Left ventricle myocardium superior (tissue), 1 donor: ENCODE measurements at places on chromosomes 7 and 10. TPM values are rescaled to one million over a fixed set of nuclear protein-coding genes. Genes with fewer than 3 reads are reported as not detected.

The SDK1 gene
- 2.5 TPM for total RNA-seq

The EGFR gene
- total RNA-seq = 11.2 TPM

The IDI2 gene
- total RNA-seq = not detected

DNA sequence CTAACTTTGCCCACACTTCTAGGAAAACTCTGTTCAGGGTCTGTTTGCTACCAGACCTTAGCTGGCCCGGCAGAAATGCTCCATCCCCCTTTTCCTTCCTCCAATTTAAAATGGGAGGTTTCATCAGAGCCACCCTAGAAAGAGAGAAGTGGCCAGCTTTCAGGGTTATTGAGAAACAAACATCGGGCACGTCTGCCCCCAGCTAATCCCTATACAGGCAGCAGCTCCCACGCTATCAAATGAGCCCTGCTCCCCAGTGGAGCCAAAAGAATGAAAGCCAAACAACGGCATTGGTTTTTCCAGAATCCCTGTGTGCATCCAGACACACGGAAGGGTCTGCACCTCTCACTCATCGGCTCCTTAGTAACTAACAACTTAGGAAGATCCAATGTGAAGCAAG is 132.5 kb downstream of the GRID1 start:
- no peak for DNase-seq

The ELAPOR2 gene
- 4.3 TPM for total RNA-seq

DNA sequence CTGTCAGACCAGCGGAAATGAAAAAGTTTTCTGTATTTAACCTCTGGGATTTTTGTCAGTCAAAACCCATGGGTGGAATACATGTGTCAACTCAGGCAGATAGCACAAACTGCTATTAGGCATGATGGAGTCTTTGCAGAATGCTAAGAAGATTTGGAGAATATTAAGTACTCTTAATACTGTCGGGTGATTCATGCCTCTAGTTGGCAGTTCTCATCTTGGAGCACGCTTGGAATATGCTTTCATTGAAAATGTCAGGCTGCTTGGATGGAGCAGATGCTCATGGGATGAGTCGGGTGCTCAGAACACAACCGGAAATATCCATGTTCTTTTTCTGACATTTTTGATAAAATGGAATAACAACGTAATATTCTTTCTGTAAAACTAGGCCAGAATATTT is 27.6 kb upstream of the PRKG1 start:
- DNase-seq = no peak

DNA sequence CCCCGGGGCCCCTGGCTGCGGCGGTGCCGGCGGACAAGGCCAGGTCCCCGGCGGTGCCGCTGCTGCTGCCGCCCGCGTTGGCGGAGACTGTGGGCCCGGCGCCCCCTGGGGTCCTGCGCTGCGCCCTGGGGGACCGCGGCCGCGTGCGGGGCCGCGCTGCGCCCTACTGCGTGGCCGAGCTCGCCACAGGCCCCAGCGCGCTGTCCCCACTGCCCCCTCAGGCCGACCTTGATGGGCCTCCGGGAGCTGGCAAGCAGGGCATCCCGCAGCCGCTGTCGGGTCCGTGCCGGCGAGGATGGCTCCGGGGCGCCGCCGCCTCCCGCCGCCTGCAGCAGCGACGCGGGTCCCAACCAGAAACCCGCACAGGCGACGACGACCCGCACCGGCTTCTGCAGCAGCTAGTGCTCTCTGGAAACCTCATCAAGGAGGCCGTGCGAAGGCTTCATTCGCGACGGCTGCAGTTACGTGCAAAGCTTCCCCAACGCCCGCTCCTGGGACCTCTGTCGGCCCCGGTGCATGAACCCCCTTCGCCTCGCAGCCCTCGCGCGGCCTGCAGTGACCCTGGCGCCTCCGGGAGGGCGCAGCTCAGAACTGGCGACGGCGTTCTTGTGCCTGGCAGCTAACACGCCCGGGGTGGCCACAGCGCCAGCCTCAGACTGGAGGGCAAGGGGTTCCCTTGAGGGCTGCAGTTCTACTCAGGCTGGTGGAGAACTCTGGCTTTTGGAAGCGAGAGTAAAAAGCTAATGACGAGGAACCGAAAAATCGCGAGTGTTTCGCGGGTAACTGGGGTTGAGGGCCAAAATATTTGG is 804 bp downstream of the FRAT1 start:
- DNase-seq = peak; percentile 79

The SPDYE6 gene
- total RNA-seq = not detected
